LHCN-M2 (cell line): ENCODE measurements at places on chromosomes 7 and 10.
A peak's percentile ranks its signal among the peaks of the same experiment; 100 is the strongest.

- no peak for DNase-seq
These were observed 11.1 kb downstream of the FAS start for GRCh38 chr10:89001729-89002072.

GRCh38 chr10:129851941-129852640 is 112.0 kb downstream of the EBF3 start:
- DNase-seq, result no peak

DNA sequence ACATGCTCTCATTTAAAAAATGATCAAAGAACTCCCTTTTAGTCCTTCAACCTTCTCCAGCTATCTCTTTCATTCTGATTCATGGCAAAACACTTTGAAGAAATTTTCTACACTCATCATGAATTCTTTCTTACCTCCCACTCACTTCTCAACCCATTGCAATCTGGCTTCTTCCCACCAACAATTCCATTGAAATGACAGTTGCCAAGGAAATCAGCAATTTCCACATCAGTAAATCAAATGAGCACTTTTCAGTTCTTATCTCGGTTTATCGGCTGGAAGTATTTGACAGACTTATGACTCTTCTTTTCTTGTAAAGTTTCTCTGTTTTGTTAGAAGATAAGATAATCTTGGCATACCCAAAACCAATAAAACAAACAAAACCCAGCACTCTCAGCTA is 99.1 kb upstream of the CACNA2D1 start:
- peak; percentile 43 for DNase-seq

GRCh38 chr7:50608196-50608906 is 43.1 kb upstream of the DDC start:
- no peak for DNase-seq

- DNase-seq, result peak; percentile 12
These were observed at the start of gene C10orf71 for GRCh38 chr10:49298983-49299815. Gene C10orf71 (plus strand): TSS chr10:49299170. CDS start chr10:49322546, 23,376 bp downstream.

GRCh38 chr7:155222061-155222460 is 75.6 kb upstream of the INSIG1 start:
- DNase-seq, result peak; percentile 57

- no peak for DNase-seq
These were observed 312.9 kb upstream of the PODXL start for GRCh38 chr7:131869169-131869844.

- DNase-seq, result peak; percentile 69
These were observed 6.9 kb upstream of the CYP2E1 start for GRCh38 chr10:133520193-133520738.

DNA sequence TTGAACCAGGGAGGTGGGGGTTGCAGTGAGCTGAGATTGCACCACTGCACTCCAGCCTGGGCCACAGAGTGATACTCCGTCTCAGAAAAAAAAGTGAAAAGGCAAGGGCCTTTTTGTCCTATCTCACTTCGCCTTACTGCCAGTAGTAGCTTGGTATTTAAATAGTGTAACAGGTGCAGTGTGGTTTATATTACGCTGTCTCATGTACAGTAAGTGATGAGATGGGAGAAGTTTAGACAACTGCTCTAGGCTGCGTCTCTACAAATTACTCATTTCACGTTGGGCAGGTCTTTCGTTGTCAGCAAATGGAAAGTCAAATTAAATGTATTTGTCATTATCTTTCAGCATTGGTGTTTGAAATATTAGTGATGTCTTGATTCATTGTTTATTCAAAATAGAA is 15.5 kb upstream of the PFKFB3 start:
- peak; percentile 84 for DNase-seq
